WTC11 (cell line): ENCODE measurements at places on chromosomes 1 and 21.

DNA sequence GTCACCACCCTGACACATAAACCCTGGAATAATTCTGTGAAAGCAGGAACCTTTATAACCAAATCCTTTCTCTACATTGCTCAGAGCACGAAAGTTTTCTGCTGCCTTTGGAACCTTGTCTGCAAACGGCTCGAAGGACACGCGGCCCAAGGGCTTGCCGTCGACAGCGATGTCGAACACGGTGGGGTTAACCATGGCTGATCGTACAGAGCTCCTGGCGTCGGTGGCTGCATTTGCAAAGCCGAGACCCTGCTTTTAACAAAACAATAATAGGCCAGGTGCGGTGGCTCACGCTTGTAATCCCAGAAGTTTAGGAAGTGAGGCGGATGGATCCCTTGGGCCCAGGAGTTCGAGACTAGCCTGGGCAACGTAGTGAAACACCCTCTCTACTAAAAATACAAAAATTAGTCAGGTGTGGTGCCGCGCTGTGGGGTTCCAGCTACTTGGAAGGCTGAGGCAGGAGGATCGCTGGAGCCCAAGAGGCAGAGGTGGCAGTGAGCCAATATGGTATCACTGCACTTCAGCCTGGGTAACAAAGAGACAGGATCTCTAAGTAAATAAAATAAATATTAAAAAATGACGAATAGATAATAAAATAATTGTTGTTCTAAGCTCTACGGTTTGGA lies 2.2 kb upstream of the EIF2B3 start:
- DNase-seq, result no peak

GRCh38 chr1:28067523-28068090 lies 20.8 kb downstream of the EYA3 start:
- DNase-seq, result no peak

DNA sequence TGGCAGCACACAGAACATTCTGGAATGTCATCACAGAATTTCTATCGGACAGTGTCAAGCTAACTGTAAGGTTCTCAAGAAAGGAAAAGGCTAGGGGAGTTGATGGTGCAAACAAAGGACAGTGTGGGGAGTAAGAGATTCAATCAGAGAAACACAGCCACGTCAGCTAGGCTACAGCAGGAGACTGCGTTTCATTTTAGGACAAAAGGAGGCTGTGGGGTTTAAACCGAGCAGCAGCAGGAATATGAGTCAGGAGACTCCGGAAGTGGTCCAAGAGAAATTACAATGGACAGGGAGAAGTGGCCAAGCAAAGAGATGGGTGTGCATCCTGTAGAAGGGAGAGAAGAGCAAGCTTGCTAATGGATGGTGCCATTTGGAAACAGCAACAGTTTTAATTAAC lies 37.4 kb upstream of the C1orf198 start:
- DNase-seq, result no peak

DNA sequence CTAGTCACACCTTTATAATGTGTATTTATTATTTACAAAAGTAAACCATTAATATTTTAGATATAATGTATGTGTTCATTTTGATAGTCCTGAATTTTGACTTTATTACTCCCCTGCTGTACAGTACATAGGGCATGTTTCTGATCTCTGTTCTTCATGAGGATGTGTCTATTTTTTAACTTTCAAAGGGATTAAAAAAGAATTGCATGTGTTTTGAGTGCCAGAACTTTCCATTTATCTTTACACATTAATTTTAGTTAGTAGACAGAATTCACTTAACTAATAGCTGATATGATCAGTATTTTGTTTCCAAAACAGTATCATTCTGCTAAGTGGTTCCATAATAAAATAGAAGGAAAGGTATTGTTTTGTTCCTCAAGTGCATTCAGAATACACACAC lies 3.1 kb downstream of the PBX1 start:
- DNase-seq, result no peak

DNA sequence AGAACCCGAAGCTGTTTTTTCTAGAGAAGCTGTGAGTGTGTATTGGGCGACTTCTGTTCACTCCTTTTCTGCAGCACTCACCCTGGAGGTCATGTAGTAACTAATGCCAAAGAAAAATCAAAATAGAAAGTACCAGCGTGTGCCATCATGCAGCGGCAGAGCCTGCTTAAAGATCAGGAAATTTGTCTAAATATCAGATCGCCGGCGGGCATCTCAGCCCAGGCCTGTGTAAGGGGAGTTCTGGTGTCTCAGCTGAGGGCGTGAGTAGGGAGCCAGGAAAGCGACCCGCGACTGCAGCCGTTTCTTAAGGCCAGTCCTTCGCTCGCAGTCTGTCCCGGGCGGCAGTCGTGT lies 768 bp downstream of the EDARADD start:
- no peak for DNase-seq

DNA sequence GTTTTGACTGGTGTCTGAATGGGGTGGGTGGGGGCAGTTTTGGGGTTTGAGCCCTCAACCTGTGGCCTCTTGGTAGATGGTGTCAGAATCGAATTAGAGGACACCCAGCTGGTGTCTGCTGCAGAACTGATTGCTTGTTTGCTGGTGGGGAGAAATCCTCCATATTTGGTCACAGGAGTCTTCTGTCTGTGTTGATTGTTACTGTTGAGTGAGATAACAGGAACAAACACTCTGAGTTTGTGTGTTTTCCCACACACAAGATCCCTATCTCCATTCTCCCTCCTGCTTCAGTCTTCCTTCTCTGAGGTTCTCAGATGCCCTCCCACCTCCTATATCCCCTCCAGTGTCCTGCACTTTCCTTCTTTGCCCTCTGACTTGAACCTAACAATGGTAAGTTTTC lies 19.1 kb upstream of the CGN start:
- DNase-seq, result no peak

GRCh38 chr1:179190861-179191260 lies 38.6 kb downstream of the ABL2 start:
- no peak for DNase-seq

DNA sequence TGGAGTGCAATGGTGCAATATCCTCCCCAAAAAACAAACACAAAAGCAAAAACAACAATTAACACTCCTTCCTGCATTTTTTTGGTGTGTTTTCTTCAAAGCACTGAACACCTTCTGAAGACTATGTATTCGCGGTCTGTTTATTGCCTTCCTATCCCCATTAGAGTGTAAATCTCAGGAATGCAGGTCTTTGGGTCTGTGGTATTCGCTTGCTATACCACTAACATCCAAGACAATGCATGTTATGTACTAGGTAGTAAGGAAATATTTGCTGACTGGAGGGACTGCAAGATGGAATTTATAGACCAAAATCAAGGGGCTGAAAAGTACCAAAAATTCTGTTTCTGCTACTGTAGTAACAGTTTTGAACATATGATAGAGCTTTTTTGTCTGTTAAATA lies 299.4 kb downstream of the RYR2 start:
- no peak for DNase-seq

- no peak for DNase-seq
These were observed 11.8 kb upstream of the KIF26B start for GRCh38 chr1:245142976-245143375.

- no peak for DNase-seq
These were observed 121.3 kb downstream of the GRIK3 start for GRCh38 chr1:36913016-36913415.

GRCh38 chr1:91884459-91885212 lies 1.3 kb downstream of the TGFBR3 start:
- DNase-seq, result peak; percentile 36

DNA sequence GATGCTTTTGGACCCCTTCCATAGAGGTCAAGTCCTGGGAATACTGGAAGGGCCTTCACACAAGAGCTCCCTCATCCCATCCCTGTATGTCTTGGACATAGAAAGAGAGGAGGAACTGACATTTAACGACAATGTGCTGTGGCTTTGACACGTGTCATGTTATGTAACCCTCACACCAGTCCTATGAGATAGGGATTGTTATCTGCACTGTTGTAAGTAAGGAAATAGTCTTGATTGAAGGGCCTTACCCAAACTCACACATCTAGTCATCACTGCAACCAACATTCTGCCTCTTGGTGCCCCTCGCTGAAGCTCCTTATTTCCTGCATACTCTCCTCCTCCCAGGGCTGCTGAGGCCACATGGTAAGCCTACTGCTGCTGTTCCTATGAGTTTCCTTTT lies 63.7 kb upstream of the ANGPTL1 start:
- DNase-seq, result no peak

DNA sequence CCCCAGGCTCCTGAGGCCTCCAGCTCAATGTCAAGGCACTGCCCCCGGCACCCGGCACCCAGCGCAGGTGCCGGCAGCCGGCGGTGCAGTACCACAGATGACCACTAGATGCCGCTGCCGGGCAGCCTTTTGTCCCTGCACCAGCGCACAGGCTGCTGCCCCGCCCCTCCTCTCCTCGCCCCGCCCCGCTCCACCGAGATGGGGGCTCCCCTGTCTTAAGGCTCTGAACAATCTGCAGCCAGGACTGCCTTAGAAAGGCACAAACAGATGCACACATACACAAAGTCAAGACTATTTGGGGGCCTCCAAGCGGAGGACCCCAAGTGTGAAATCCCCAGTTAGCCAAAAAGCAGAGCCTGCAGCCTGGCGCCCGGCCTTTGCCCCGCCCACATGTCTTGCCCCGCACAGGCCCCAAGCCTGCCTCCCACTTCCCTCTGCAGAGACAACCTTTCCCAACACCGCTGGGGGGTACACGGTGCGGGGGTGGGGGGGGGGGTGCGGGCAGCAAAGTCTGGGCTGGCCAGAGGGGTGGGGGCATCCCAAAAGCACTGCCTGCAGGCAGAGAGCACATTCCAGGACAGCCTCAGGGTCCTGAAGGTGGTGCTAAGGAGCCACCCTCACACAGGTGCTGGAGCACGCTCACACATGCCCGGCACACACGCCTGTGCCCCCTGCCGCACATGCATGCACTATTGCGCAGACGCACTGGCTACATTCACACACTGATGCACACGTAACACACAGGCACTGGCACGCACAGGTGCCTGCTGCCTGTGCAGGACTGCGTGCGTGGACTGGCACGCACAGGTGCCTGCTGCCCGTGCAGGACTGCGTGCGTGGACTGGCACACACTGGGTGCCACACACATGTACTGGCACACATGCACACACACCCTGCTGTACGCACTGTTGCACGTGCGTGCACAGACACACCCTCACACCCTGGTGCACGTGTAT lies 37.1 kb downstream of the ARHGEF16 start:
- peak; percentile 87 for DNase-seq

- no peak for DNase-seq
These were observed 190.1 kb downstream of the PCP4 start for GRCh38 chr21:40057331-40057730.

DNA sequence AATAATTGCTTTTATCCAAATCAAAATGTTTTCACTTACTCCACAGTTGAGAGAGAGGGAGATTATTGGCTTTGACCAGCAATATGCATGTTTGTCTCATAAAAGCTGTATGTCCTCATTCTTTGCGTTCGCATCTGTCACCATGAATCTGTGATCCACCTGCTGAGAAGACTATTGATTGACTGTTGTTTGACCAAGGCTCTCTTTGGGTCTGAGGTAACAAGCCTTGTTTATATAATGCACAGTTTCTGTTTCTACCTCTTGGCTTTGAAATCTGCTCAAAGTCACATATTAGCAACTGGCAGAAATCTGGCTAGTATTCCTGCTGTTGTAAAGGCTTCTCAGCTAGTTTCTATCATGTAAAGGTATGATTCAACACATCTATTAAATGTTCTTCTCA lies 157.0 kb downstream of the LYPLAL1 start:
- DNase-seq, result no peak

GRCh38 chr1:36207339-36207738 lies 16.9 kb upstream of the THRAP3 start:
- peak; percentile 41 for DNase-seq

- DNase-seq, result no peak
These were observed 167.2 kb upstream of the ATP1B1 start for GRCh38 chr1:168939110-168939946.

- no peak for DNase-seq
These were observed 142.3 kb upstream of the SAMSN1 start for GRCh38 chr21:14688412-14688811.

GRCh38 chr1:205518661-205519540 lies 14.4 kb downstream of the CDK18 start:
- DNase-seq, result no peak

GRCh38 chr1:115768549-115768948 lies at the start of gene CASQ2:
TSS of gene CASQ2 (minus strand) at chr1:115768714. CDS start at chr1:115768541, 173 bp downstream.
- DNase-seq, result no peak

DNA sequence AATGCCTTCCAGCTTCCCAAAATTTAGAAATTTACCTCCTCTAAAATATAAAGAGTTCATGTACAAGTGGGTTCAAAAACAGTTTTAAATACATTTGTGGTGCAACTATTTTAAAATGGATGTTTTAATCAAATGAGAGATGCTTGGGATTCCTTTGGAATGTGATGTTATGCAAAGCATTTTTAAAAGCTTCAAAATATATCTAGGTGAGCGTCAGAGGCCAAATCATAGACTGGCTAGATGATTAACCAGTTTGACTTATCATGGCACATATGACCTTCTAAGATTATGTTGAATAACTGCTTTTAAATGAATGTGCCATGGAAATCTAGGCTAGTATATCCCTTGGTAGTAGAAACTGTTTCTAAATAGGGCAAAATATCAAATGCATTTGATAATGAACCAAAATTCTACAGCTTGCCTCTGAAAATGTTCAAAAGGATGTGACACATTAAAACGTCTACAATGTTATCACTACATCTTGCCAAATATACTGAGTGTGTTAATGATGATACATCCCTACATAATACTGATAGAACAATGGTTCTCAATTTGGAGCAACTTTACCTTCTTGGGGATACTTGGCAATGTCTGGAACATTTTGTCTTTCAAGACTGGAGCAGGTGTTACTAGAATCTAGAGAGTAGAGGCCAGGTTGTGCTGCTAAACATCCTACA lies 650.9 kb upstream of the ADGRL2 start:
- no peak for DNase-seq
